ENCODE measurements at places on chromosomes 2 and 18. TPM values are rescaled to one million over a fixed set of nuclear protein-coding genes. Genes with fewer than 3 reads are reported as not detected.

DNA sequence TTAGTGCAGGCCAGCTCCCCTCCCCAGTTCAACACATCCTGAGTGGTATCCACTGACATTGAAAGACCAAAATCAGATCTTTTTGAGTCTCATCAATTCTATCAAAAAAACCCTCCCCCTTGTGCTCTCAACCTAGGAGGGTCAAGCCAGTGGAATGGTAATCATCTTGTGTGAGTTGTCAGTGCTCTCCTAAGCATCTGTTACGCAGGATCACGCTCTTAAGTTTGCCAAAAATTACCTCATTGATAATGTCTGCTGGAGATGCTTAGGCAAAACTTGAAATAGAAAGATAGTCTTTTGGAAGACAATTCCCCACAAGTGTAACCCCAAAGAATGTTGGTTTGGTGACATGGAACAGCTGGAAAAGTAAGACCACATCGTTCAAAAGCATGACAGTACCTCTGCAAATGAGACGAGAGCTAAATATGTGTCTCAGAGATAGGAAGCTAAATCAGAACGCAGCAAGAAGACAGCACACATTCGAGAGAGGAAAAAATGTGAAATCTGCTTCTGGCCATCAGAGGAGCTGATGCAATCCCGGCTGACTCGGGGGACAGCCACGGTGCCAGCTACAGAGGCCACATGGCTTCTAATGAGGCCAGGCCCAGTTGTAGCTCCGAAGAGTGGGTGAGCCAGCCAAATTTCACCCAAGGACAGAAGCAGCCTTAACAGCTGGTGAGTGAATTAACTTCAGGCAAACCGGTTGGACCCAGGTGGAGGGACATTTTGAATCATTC lies 753.9 kb downstream of the RNF144A start:
- peaks cover 3% of the 10 kb centered on the region for H3K4me1 ChIP-seq
- H3K4me3 ChIP-seq: no peak overlapping the region

- no peak overlapping the region for H3K27ac ChIP-seq
- no peaks in the 10 kb centered on the region for H3K27me3 ChIP-seq
- peaks cover 4% of the 10 kb centered on the region for H3K36me3 ChIP-seq
- DNase-seq: no peak
- H3K4me3 ChIP-seq: no peak overlapping the region
These were observed 17.7 kb downstream of the RPIA start for GRCh38 chr2:88709181-88709631.

GRCh38 chr18:57052173-57052572 lies 94.7 kb upstream of the BOD1L2 start:
- H3K4me3 ChIP-seq: no peak overlapping the region
- H3K27ac ChIP-seq: no peak overlapping the region
- H3K4me1 ChIP-seq: peaks cover 26% of the 10 kb centered on the region
- no peaks in the 10 kb centered on the region for H3K36me3 ChIP-seq
- no peak for DNase-seq
- no peaks in the 10 kb centered on the region for H3K27me3 ChIP-seq

GRCh38 chr2:188412190-188412589 lies 120.5 kb downstream of the GULP1 start:
- H3K4me1 ChIP-seq: no peaks in the 10 kb centered on the region
- no peaks in the 10 kb centered on the region for H3K27me3 ChIP-seq
- H3K36me3 ChIP-seq: no peaks in the 10 kb centered on the region
- DNase-seq: no peak
- no peak overlapping the region for H3K4me3 ChIP-seq

Gene GALNT5
- polyA plus RNA-seq: 14.3 TPM

Gene EHD3
- 3.9 TPM for polyA plus RNA-seq

Gene IL18RAP
- 1.0 TPM for polyA plus RNA-seq

Gene TWIST2
- 4.9 TPM for polyA plus RNA-seq
